ENCODE measurements at places on chromosomes 2 and 18.
A peak's percentile ranks its signal among the peaks of the same experiment; 100 is the strongest.

GRCh38 chr18:7303316-7304060, 72.6 kb downstream of the LRRC30 start:
- peak; percentile 75 for DNase-seq

GRCh38 chr18:76368976-76369375, 126.1 kb downstream of the ZNF516 start:
- no peak for DNase-seq

DNA sequence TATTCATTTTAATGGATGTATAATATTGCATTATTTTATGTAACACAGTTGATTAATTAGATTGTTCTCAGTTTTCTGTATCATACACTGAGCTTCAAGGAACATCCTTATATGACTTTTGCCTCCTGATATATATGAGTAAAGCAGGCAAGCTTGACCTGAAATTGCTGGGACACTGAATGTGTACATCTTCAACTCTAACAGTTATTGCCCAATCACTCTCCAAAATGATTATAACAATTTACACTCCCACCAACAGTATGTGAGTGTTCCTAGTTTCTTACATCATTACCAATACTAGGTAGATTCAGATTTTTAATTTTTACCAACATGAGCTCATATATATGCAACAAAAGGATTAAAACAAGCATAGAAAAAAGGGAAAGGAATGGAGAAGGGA, 379.4 kb downstream of the SETBP1 start:
- no peak for DNase-seq

DNA sequence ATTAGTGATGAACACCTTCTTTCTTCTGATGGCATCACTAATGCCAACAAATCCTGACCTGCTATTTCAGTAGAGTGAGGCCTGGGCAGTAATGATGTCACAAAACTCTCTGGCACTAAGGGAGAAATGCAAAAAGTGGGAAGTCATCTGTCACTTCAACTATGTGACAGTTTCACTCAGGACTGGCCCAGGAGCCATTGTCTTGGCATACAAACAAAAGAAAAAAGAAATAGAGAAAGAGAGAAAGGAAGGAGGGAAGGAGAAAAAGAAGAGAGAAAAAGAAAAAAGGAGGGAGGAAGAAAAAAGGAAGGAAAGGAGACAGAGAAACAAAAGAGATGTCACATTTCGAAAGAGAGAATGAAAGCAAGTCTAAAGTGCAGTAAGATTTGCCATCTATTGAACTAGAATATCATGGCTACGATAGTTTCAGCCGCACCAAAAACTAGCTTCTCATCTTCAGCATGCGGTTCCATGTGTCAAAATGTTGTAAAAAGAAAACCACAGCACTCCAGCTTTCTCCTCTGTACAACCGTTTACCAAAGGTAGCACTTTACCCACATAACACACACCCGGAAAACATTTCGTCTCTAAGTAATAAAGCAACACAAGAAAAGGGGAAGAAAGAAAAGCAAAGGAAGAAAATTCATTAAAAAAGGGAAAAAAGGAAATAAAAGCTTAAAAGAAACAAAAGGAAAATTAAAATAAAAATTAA, 50.1 kb downstream of the CD226 start:
- no peak for DNase-seq

DNA sequence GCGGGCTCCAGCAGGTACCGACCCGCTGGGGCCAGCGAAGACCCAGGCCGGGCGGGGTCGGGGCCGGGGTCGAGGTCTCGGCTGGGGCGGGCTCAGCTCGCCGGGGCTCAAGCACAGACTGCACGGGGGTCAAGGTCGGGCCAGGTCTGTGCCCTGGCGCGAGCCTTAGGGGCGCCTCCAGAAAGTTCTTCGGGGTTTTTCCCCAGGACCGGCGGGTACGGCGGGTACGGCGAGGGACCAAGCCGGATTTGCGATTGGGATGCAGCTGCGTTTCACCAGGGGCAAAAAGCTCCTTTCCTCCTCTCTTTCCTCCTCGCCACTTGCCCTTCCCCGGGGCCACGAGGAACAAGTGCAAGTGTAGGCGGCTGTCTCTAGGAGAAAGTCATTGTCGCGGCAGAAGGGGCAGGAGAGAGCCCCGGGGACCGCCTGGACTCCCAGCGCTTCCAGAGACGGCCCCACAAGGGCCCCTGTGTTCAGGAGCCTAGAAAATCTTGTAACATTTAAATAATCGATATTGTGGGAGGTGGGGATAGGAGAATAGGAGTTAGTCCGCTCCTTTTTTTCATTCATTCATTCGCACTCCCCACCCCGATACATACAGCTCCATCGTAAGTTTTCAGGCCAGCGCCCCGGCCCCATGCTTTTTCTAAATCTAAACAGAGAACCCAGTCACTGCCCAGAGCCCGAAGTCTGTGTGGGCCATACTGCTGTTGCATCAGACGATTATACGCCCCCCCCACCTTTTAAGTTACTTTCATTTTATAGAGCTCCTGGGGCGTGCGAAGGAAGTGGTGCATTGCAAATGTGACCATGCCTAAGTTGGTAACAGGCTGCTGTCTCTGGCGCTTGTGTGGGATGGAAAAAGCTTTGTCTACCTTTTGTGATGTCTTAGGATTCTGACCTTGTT, 679 bp downstream of the PMAIP1 start:
- DNase-seq, result peak; percentile 78
